Memory B cell (primary cell): ENCODE measurements at places on chromosomes 11 and 22.

GRCh38 chr11:33742249-33742851 lies 6.1 kb upstream of the CD59 start:
- DNase-seq, result no peak

GRCh38 chr11:119788911-119789560 lies 60.0 kb upstream of the NECTIN1 start:
- DNase-seq, result no peak

DNA sequence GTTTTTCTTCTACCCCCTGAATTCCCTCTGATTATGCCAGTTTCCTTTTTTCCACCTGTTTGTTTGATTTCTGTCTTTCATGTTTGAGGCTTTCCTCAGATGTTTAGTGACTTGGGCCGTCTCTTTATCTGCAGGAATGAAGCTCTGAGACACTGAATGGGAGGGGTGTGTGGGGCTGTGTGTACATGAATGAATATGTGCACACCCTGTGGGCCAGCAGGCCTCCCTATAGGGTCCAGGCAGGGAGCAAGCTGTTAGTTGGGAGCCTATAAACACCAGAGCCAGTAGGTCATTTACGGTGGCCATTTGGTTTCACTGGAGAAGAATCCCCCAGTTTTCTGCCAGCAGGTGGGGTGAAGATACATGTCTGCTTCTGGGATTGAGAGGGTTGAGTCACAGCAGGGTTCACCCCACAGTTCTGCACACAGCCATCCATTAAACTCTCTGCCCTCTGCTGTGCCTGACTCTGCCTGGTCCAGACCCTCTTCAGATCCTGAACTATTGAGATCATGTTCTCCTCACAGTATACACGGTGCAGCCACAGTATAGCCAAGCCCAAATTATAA lies 34.8 kb downstream of the BARX2 start:
- DNase-seq, result no peak

- DNase-seq, result no peak
Observed at GRCh38 chr11:74506823-74507222, 13.3 kb upstream of the LIPT2 start.

DNA sequence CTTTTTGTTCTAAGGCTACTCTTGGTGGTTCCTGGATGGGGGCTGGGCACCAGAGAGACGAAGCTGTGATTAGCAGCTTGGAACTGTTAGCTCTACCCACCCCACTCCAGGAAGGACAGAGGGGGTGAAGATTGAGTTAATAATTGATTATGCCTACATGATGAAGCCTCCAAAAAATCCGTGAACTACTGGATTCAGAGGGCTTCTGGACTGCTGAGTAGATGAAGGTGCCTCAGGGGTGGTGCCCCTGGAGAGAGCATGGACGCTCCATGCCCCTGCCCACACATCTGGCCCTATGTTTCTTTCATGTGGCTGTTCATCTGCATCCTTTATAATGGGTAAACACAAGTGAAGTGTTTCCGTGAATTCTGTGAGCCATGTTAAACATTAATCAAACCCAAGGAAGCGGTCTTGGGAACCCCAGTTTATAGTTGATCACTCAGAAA lies 47.3 kb upstream of the CYP2D6 start:
- DNase-seq, result no peak

DNA sequence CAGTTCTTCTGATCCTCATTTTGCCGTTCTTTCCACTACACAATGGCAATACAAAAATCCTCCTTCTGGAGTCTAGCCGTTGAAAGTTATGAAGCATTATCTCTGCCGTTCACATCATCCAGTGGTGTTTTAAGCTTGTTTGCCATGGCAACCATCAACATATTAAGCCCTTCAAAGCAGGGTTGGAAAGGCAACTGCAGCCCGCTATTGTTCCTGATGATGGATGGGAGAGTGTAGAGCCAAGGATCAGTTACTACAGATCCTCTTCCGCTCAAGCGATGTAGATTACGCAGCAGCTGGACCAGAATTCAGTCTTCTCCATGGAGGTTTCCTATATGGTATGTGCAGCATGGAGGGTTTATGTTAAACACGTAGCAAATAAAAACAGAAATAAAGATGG lies 352.7 kb downstream of the NTM start:
- DNase-seq, result no peak

- no peak for DNase-seq
Observed at GRCh38 chr11:26757995-26758394, 36.1 kb upstream of the SLC5A12 start.

DNA sequence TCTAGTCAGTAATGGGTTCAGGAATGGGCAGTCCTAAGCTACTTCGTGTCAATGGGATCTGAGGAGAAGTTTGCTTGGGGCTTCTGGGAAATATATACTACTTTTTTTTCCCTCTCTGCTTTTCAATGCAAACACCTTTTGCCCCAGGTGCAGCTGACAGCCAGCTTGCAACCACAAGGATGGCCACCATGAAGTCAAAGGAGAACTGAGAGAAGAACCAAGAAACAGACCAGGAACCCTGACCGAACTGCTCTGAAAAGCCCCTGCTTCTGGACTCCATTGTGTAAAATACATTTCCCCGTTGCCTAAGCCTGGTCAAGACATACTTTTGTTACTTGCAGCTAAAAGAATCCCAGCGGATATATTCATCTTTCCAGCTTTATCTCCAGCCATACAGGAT lies 20.1 kb upstream of the CD44 start:
- peak; percentile 49 for DNase-seq

DNA sequence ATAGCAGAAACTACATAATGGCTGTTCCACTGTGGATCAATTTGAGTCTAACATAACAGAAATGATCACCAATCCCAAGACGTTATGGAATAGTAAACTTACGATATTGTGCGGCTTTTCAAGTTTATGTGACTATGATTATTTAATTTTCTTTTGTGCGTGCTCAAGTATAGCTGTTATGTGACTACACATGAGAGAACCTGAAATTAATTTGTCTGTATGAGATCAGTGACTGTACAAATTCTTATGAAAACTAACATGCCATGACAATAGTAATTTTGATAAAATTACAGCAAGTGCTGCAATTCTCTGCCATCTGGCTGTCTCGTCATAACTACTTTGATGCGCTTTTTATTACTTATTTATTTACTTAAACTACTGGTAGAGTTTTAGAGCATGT lies 343.2 kb downstream of the DCDC1 start:
- DNase-seq, result no peak

DNA sequence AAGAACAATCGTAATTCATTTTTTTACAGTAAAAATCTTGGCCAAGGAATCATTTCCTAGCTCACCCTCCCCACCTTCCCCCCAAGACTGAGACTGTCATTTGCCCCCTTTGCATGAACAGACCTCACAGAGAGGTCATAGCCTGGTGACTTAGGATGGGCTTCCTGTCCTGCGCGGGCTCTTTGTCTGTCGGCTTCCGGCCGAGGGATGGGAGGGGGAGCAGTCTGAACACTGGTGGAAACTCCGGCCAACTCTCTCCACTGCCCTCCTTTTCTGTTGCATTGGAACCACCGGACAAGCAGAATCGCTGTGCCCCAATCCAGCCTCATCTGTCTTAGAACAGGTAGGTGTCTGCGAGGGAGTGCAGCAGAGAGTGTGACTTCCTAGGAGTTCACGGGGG lies 41.7 kb downstream of the TEAD1 start:
- no peak for DNase-seq

- no peak for DNase-seq
Observed at GRCh38 chr11:125720781-125721180, 25.3 kb upstream of the PATE1 start.

- no peak for DNase-seq
Observed at GRCh38 chr11:11611381-11611780, 10.4 kb downstream of the GALNT18 start.

- no peak for DNase-seq
Observed at GRCh38 chr11:110982214-110982613, 263.3 kb upstream of the POU2AF2 start.

- DNase-seq, result no peak
Observed at GRCh38 chr11:57674251-57674650, 6.3 kb downstream of the ZDHHC5 start.
